Activated T-cell treated with anti-CD3 and anti-CD28 coated beads, Interleukin-2, amount 50 U/mL, for 72 hours (primary cell): ENCODE measurements at places on chromosomes 16 and 17.

DNA sequence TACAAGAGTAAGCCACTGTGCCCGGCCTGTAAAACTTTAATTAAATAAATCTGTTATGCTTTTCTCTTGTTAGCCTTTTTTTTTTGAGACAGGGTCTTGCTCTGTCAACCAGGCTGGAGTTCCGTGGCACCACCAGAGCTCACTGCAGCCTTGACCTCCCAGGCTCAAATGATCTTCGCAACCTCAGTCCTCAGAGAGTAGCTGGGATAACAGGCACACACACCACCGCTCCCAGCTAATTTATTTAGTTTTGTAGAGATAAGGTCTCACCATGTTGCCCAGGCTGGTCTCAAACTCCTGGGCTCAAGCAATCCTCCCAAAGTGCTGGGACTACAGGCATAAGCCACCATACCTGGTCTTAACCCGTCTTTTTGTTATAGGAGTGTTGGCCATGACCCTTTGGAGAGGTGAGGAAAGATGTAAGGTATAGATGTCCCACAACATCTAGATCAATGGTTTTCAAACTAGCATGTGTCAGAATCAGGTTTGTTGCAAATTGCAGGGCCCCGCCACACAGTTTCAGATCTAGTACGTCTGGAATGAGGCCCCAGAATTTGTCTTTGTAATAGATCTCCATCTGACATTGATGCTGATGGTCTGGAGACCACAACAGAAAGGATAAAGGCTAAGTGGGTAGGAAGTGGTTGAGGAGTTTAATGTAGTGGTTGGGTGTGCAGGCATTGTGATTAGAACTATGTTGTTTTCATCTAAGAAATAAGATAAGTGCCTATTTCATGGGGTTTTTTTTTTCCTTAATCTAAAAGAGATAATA is 4.3 kb upstream of the GGA2 start:
- peak; percentile 29 for DNase-seq

DNA sequence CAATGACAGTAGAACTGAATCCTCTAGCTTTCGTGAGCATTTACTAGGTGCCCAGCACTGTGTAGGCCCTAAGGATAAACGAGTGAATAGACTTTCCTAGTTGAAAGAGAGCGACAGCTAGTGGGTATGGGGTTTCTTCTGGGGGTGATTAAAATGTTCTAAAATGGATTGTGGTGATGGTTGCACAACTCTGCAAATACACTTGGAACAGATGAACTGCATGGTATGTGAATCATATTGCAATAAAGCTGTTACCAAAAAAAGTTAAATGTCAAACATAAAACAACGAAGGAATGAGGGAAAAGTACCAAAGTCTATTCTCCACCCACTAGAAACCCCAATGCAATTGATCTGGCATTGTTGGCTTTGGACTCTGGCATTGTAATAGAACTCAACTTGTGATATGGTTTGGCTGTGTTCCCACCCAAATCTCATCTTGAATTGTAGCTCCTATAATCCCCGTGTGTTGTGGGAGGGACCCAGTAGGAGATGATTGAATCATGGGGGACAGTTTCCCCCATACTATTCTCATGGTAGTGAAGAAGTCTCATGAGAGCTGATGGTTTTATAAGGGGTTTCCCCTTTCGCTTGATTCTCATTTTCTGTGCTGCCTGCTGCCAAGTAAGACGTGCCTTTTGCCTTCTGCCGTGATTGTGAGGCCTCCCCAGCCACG is 70.5 kb downstream of the MARF1 start:
- DNase-seq: no peak

GRCh38 chr17:81310949-81311550 is 15.9 kb upstream of the SLC38A10 start:
- DNase-seq: no peak

DNA sequence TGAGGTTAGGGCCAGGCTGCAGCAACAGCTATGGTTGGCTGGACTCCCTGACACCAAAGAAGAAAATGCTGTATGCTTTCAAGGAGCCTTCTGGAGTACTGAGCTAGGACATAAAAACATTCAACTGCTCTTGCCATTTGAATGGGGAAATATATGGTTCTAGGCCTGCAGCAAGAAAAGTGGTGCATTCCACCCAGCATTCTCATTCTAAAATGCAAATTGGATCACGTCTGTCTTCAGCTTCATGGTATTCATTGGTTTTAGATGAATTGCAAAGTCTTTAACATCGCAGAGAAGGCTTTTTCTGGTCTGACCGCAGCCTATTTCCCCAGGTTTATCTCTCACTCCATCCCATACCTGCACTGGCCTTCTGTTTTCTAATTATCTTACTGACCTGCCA is 27.1 kb upstream of the SOX9 start:
- DNase-seq: no peak

DNA sequence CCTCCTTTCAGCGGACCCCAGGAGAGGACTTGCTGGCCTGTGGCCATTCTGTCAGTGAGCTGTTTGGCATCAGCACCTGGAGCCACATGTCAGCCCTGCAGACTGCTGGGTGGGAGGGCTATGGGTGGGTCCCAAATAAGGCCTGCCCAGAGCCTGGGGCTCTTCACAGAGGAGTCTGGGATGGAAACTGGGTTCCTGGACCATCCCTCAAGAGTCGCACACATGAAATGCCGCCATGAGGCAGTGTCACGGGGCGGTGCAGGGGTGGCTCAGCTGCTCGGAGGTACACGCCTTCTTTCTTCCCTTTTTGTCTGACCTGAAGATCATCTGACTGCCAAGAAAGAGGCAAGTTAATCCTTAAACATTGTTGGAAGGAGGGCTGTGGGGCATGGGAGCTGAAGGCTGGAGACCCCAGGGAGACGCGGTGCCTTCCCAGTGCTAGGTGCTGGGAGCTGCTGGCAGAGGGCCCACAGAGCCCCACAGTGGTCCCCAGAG is 14.8 kb downstream of the MPRIP start:
- DNase-seq: no peak

DNA sequence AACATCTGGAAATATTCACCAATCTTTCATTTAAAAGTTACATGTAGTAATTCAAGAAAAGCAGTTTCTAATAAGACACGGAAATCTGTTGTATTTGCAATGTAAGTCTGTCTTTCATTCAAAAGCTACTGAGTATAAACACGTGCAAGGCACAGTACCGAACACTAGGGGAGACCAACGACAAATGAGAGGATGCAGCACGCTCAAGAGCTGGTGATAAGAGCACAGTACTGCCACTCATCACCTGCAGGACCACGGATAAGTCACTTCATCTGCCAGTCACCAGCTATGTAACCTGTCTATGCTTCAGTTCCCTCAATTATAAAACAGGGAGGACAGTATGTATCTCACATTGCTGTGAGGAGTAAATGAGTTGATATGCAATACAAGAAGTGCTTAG is 67.1 kb downstream of the CLEC18A start:
- peak; percentile 14 for DNase-seq

DNA sequence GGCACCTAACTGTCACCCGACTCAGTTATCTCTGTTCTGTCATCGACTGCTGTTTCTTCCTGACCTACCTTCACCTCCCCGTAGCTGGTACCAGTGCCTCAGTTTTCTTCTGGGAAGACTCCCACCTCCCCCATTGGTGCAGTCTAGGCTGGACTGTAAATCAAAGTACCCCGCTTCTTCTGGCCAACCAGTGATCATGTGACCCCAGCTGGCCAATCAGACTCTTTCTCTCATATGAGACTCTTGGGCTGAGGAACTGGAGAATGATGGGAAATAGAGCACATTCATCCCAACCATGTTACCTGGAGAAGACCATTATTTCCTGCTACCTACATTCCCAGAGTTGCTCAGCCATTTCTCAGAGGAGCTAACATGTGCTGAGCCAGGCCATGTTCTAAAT is 20.6 kb upstream of the LONP2 start:
- DNase-seq: no peak

GRCh38 chr17:57109393-57110151 is 24.5 kb downstream of the AKAP1 start:
- DNase-seq: no peak

DNA sequence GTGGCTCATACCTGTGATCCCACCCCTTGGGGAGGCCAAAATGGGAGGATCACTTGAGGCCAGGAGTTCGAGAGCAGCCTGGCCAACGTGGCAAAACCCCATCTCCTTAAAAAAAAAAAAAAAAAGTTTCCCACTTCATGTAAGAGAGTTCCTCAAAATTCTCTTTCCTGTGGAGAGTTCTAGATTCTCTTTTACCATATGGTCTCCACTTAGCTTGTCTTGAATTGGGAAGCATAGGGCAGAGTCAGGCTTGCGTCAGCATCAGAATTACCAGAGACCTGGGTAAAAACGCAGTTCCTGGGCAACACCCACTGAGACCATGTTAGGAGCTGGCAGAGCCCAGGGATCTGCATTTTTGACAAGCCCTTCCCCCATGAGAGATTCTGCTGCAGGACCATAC is 158.4 kb downstream of the CCDC182 start:
- no peak for DNase-seq

- no peak for DNase-seq
Measured at GRCh38 chr16:69107316-69107962, 2.0 kb downstream of the HAS3 start.

DNA sequence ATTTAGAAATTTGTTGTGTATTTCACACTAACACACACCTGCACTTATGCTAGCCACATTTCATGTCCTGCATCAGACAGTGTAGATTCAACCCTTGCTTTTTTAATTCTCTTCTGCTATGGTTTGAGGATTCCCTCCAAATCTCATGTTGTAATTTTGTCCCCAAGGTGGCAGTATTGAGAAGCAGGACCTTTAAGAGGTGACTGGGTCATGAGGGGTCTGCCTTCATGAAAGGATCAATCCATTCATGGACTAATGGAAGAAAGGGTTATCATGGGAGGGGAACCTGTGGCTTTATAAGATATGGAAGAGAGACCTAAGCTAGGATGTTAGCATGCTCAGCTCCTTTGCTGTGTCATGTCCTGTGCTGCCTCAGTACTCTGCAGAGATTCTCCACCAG is 1032.2 kb downstream of the CDH11 start:
- DNase-seq: no peak

- DNase-seq: peak; percentile 59
Measured at GRCh38 chr17:77455111-77455890, 314.5 kb downstream of the SEC14L1 start.

DNA sequence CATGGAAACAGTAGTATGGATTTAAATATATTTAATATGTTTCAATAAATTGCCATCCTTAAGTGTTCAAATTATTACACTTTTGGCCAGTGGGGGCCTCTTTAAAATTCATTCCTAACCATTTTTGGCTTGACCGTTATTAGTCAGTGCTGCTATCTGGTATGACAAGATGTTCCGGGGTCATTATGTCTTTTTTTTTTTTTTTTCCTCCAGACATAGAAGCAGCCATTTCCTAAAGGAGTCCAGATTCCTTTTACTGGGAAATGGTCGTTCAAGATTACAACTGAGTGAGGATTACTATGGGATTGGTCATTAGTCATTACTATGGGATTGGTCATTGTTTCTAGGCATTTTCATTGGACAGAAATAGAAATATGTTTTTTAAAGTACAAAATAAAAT is 53.4 kb downstream of the NF1 start:
- DNase-seq: no peak

DNA sequence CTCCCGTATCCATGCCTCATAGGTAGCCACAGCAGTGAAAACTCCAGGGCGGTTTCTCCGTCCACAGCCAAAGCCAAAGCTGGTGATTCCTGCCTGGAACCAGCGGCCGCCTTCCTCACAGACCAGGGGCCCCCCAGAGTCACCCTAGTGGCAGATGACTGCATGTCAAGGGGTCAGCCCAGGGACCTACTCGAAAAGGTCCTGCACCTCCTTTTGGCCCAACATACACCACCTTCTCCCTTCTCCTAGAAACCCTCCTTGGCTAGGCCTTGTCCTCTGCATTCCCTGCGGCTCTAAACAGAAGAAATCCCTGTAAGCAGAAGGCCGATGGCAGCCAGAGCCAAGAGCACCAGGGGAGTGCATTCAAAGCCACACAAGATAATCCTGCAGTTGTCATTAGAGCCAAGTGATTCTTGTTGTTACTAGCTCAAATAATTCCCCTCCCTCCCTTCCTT is 6.1 kb downstream of the PRSS36 start:
- no peak for DNase-seq

DNA sequence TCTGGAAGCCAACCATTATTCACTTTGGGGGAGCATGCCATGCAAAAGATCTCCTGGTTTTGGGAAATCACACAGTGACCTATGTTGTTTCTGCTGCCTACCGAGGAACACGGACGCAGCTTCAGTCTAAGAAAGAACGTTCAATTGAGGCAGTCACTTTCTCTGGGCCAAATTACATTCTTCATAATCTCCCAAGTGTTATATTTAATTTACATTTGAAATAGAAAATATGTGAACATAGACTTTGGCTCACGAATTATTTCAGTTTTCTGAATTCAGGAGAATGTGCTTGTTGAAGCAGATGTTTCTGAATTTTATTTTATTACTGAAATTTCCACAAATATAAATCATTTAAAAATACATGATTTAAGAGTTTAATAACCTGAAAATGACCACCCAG is 93.6 kb upstream of the KCNJ16 start:
- no peak for DNase-seq

GRCh38 chr16:24378999-24379398 is 122.9 kb downstream of the CACNG3 start:
- no peak for DNase-seq

DNA sequence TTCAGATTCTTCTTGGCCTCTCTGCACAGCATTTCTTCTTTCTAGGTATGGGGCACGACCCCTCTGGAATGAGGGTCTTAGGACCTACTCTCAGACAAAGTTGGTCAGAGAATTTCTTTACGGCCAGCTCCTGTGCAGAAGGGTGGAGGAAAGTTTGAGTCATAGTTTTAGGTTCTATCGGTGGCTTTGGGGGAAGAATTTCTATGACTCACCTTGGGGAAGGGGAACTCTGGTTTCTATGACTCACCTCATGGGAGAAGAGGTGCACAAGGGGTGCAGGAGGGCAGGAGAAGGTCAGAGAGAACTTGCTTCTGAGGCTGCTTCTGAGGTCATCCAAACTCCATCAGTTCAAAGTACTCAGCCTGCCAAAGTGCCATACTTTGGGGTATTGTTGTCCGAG is 2.5 kb upstream of the ABCC12 start:
- peak; percentile 77 for DNase-seq

GRCh38 chr17:8675306-8675705 is 44.8 kb upstream of the MYH10 start:
- DNase-seq: no peak

- DNase-seq: peak; percentile 79
Measured at GRCh38 chr16:88743693-88744576, 37.6 kb downstream of the CTU2 start.

DNA sequence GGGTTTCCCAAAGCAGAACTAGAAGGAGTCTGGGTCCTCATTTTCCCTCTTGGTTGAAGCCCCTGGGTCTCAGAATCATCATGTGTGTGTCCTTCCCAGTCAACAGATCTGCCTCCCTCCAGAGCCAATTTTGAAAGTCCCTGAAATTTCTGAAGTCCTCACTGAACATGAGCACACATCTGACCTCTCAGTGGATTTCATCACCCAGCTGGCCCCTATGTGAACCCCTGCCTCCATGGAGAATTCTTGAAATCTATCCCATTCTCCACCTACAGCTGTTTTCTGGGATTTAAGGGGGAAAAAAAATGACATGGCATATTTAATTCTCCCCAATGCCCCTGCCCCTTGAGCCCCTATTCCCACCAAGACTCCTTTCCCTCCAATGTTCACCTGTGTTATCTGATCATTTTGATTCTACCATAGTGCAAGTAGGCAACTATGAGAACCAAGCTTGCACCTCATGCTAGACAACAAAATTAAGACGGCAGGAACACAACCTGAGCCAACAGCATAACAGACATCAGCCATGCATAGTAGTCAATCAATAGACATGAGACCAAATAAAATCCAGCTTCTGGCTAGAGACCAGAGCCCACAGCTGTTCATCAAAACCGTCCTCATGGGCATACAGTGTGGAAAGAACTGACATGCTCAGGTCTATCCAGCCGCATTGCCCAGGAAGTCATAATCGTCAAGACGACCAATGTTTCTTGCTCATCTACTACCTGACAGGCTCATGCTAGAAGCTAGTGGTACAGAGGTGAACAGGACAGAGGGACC is 14.9 kb downstream of the SOX9 start:
- DNase-seq: no peak
